ENCODE measurements at places on chromosomes 1 and 21.

GRCh38 chr1:4960782-4961475 is 306.5 kb downstream of the AJAP1 start:
- no peak for DNase-seq

GRCh38 chr1:41282679-41283317 is 40.7 kb upstream of the SCMH1 start:
- peak; percentile 5 for DNase-seq

DNA sequence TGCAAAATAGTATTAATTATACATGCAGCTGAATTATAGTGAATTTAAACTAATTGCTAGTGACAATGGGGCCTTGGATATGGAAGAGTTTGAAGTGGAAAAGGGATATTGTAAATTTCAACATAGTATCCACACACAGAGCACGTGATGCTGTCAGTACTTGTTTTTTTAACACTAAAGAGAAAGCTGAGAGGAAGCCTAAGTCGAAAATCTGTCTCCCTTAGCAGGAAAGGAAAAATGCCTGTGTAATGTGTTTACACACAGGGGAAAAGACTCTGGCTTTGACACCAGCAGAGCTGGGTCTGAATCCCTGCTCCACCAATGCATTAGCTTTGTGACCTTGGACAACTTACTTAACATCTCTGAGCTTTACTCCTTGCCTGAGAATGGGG is 42.6 kb downstream of the PCSK9 start:
- DNase-seq: no peak

- DNase-seq: no peak
Measured at GRCh38 chr1:193181985-193182384, 4.4 kb downstream of the B3GALT2 start.
